ENCODE measurements at places on chromosomes 1 and 21. TPM values are rescaled to one million over a fixed set of nuclear protein-coding genes. Genes with fewer than 3 reads are reported as not detected.
A peak's percentile ranks its signal among the peaks of the same experiment; 100 is the strongest.

DNA sequence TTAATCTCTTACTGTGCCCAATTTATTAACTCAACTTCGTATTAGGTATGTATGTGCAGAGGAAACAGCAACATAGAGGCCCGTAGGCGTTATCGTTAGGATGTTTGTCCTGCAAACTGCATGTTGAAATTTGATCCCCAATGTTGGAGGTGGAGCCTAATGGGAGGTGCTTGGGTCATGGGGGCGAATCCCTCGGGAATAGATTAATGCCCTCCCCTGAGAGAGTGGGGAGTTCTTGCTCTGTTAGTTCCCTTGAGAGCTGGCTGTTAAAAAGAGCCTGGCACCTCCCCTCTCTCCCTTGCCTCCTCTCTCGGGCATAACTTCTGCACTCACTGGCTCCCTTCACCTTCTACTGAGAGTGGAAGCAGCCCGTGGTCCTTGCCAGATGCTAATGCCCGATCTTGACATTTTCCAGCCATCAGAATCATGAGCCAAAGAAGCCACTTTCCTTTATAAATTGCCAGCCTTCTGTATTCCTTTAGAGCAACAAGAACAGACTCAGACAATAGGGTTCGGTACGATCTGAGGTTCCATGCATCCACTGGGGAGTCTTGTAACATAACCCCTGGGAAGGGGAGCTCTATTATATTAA, 149.0 kb upstream of the RAB4A start:
- DNase-seq: no peak

The GUCA2B gene
- total RNA-seq: not detected

DNA sequence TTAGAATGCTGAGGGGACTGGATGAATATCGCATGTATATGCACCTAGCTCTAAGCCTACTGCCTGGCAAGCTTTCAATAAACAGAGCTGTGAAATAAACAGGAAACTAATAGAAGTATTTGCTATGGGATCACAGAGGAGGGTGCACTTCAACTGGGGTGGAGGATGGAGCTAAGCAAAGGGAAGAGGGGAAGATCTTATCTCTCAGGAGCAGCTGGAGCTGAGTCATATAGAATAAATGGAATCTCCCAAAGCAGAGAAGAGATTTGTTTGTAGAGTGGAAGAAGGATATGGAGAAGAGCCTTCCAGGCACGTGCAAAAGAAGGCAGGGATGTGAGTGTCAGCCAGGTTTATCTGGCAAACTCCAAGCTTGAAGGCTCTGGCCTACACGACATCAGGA, 17.0 kb upstream of the KCNA10 start:
- no peak for DNase-seq

- DNase-seq: no peak
These were observed 352.1 kb downstream of the MATN1 start for GRCh38 chr1:30371179-30371788.

The TMCO4 gene
- 12.7 TPM for total RNA-seq

DNA sequence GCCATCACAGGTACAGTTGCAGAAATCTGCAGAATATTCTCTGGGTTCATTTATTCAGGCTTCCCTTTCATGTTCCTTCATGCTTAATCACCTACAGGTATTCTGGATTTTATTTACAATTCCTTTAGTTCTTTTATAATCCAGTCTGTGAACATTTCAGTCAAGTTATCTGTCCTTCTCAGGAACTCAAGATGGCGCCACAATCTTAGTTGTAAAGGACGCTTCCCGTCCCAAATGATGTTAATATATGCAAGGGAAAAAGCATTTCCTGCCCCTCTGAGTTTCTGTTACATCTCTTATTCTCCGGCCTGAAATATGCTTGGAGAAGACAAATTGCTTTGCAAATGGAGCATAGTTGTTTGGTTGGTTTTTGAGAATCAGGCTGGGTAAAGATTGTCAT, 19.3 kb downstream of the F3 start:
- DNase-seq: peak; percentile 45

- peak; percentile 54 for DNase-seq
These were observed 7.1 kb downstream of the TMEM54 start for GRCh38 chr1:32894019-32894600.

DNA sequence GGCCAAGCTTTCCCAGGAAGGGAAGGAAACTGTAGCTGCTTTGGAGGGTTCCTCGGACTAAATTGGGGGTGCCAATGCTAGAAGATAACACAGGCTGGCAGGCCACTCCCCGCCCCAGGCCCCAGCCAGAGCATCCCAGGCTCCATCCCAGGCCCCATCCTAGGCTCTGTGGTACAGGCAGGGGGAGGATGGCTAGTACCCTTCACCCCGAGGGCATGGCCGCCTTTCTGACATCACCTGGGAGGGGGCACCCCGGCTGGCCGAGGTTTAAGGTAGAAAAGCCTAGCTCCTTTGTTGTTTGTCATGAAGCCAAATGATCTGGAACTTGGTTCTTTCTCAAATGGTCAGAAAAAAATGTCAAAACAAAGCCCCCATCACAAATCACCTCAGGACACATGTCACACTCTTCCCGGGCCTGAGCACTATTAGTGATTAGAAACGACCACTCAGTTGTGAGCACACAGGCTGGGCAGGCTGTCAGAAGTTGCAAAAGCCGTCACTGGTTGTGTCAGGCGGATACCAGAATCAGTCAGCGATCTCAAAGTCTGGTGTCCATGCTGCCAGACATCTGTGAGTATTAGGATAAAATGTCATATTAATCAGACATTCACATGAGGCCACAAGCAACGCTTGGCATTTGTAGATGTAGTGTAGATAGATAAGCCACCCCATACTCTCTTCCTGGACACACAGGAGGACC, 31.0 kb upstream of the ETS2 start:
- no peak for DNase-seq

GRCh38 chr21:35223480-35224156, 174.5 kb upstream of the RUNX1 start:
- no peak for DNase-seq

DNA sequence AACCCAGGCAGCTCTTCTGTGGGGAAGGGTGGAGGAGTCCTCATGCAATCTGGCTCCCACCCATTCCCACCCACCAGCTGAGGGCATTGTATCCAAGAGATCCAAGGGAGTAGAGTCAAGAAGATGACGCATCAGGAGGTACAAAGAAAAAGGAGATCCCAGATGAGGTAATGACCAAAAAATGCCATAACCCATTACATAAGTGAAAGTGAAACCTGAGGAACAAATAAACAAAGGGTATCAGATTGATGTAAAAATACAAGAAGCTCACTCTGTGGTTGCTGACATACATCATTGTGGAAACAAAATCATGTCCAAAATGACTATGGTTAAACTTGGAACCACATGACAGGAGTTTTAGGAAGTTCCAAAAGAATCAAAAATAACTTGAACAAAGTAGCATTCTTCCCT, 42.5 kb downstream of the CCN1 start:
- no peak for DNase-seq

DNA sequence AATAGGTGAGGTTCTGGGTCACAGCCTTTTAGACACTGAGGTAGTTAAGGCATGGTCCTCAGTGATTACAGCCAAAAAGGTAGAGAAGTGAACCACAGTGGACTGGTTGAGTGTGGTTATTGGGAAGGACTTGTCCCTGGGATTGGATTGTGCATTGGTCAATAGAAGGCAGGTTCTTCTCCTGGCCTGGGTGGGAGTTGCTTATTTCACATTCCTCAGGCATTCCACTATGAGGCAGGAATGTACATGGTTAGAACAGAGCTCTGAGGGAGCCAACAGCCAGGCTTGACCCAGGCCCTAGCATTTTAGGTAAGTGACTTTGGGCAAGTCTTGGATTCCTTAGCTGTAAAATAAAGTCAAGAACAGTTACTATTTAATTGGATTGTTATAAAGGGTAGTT, 97.9 kb upstream of the MARK1 start:
- DNase-seq: no peak

- DNase-seq: no peak
These were observed 7.1 kb downstream of the SSBP3 start for GRCh38 chr1:54398963-54399528.

The HAX1 gene
- total RNA-seq: 50.7 TPM

DNA sequence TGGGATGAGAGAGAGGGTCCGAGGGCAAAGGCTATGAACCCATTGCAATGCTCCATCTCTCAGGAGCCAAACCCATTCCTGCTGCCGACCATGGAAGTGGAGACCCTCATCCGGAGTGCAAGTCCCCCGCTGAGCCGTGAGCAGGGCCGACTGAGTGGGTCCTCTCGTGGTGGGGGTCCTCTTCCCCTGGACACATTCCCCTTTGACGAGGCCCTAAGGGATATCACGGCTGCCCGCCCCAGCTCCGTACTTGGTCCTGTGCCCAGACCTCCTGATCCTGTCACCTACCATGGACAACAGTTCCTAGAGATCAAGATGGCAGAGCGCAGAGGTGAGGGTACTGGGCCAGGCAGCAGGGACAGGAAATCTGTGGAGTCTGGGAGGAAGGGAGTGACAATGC, 11.0 kb downstream of the HYI start:
- DNase-seq: no peak

DNA sequence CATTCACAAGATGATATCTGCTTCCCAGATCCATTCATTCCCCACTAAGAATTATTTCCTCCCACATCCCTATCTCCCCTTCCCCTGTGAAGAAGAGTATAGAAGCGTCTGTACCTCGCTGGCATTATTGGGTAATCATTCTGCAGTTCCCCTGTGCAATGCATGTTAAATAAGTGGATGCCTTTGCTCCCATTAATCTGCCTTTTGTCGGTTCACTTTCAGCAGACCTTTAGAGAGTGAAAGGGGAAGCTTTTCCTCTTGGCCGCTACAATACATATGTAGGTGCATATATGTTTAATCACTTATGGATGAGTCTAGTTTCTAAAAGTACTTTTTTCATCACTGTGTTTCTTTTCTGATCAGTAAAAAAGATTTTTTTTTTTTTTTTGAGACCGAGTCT, 7.0 kb downstream of the CLCN6 start:
- DNase-seq: no peak

GRCh38 chr1:215523906-215524305, 43.2 kb upstream of the KCTD3 start:
- DNase-seq: no peak

The TMEM240 gene
- 6.7 TPM for total RNA-seq

- no peak for DNase-seq
These were observed 630.4 kb downstream of the PTPRC start for GRCh38 chr1:199269241-199269640.

The LRP8 gene
- total RNA-seq: 3.8 TPM

DNA sequence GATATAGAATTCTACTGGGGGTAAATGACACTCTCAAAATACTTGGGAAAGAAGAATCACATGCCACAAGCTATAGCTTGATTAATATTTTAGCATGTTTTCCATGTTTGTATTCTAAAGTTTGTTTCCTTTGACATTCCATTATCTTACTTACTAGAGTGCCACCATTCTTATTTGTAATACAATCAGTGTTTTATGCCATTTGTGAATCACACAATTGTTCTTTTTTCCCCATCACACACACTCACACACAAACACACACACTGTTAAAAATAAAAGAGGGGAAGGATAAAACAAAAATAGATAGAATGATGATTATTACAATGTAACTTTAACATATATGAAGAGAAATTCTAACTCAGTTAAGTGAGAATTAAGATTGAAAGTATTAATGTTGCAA, 16.0 kb upstream of the TEKT2 start:
- no peak for DNase-seq

DNA sequence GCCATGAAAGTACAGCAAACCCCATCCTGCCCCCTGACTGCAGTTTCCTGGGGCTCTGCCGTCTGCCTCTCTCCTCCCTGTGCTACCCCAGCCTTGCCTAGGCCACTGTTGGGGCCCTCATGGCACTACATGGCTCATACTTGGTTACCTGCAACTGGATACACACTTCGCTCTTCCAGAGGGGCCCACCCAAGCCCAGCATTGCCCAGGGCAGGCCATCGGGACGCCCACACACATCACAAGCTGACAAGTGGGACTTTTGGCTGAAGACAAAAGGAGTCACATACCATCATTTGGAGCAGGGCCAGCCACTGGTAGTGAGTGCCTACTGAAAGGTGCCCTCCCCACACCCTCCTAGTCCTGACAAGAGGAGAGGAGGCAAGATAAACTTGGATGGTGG, 82.8 kb downstream of the CD247 start:
- no peak for DNase-seq

DNA sequence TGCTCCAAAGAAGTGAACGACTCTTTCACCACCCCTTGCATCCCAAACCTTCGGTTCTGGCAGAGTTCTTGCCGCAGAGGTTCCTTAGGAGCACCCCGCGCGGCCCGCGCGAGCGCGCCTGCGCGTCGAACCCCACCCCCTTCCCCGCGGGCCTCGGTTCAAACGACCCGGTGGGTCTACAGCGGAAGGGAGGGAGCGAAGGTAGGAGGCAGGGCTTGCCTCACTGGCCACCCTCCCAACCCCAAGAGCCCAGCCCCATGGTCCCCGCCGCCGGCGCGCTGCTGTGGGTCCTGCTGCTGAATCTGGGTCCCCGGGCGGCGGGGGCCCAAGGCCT, at the start of gene C1orf56:
Gene C1orf56 (plus strand): TSS at position 161 of the 334 bp plus-strand sequence. CDS start 97 bp downstream, at position 258.
- DNase-seq: no peak

DNA sequence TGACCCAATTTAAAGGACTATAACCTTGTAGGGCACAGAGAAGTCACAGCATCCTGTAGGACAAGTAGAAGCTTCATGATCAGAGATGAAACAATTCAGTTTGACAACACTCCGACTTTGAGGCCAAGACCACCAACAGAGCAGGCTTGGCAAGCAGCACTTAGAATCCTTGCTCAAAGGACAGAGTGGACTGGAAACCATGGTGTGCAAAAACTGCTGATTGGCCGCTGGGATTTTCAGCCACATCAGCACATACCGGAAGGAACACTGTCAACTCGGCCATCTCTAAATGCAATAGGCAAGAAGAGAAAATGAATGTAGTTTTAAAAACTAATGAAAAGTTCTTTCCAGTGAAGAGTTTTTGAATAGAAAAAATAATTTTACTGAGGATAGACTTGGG, 92.0 kb upstream of the PRMT6 start:
- no peak for DNase-seq

DNA sequence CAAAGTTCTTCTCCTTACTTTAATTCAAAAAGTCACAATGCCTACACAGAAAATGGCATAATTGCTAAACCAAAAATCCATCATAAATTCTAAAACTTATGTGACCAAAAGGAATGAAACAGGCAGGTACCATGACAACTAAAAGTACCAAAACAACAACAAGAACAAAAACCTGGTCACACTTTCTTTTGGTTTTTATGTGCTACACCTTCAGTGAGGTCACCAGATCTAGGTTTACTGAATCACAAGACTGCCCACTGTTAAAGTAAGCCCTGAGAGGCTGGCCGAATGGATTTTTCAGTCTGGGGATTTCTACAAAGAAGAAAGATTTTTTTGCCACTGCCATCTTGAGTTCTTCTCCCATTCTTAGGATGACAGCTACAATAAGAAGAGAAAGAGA, 583.0 kb upstream of the PKN2 start:
- no peak for DNase-seq

- no peak for DNase-seq
These were observed 1136.7 kb upstream of the TMPRSS15 start for GRCh38 chr21:19540287-19540686.

- no peak for DNase-seq
These were observed 62.4 kb downstream of the HIVEP3 start for GRCh38 chr1:41856151-41856943.

DNA sequence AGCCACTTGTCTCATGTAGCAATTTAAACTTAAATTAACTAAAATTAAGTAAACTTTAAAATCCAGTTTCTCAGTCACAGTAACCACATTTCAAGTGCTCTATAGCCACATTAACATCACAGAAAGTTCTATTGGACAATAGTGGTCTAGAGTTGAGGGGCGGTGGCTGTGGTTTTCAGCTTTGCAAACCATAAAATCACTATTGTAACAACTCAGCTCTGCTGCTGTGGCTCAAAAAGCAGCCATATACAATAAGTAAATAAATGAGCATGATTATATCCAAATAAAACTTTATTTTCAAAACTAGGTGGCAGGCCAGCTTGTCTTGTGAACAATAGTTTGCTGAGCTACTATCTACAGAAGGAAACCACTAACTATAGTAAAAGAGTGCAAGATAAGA, 43.4 kb upstream of the C1orf53 start:
- no peak for DNase-seq

The BNIPL gene
- 10.9 TPM for total RNA-seq

All from urinary bladder (tissue), 4 donors.